Fibroblast of lung (primary cell): ENCODE measurements at places on chromosomes 11 and 22.
A peak's percentile ranks its signal among the peaks of the same experiment; 100 is the strongest.

DNA sequence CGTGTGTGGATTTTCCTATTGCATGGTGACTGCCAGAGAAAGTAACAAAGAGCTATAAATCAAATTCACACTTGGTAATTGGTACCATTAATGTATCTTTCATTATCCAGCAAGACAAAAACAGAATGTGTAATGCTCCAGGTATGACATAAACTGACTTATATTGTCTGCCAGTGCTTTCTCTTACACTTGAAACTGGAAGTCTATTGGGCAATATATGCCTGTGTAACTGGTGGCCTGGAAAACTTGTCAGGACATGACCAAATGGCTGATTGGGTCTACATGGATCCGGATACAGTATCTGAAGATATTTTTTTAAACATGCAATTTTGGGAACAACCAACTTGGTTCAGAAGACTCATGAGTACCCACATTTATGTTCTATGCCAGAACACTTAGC, 174.6 kb upstream of the ARHGAP42 start:
- DNase-seq: peak; percentile 6

- DNase-seq: no peak
Measured at GRCh38 chr11:44652901-44653644, 73.7 kb upstream of the TSPAN18 start.

DNA sequence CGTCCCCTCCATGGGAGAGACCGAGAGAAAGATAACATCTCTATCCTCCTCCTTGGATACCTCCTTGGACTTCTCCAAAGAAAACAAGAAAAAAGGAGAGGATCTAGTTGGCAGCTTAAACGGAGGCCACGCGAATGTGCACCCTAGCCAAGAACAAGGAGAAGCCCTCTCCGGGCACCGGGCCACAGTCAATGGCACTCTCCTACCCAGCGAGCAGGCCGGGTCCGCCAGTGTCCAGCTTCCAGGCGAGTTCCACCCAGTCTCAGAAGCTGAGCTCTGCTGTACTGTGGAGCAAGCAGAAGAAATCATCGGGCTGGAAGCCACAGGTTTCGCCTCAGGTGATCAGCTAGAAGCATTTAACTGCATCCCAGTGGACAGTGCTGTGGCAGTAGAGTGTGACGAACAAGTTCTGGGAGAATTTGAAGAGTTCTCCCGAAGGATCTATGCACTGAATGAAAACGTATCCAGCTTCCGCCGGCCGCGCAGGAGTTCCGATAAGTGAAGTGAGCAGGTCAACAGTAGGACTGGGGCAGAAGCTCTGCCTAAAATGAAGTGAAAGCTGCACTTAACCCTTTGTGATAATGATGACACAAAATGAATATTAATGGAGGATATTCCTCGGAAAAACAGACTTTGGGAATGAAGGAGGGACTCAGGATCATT, 65.3 kb downstream of the WNT11 start:
- no peak for DNase-seq

- no peak for DNase-seq
Measured at GRCh38 chr11:6622261-6623171, 3.3 kb upstream of the TPP1 start.
